Lung (tissue), 17 donors: ENCODE measurements at places on chromosomes 2 and 18. TPM values are rescaled to one million over a fixed set of nuclear protein-coding genes. Genes with fewer than 3 reads are reported as not detected.

GRCh38 chr2:240129731-240130392, 6.2 kb downstream of the COPS9 start:
- DNase-seq = no peak

ITPRIPL1 gene
- 0.33 TPM for polyA plus RNA-seq

- DNase-seq = peak; percentile 76
These were observed 103.5 kb downstream of the SPTBN1 start for GRCh38 chr2:54559593-54560145.

- DNase-seq = no peak
These were observed 380.6 kb downstream of the SOX11 start for GRCh38 chr2:6072768-6073167.

SETBP1 gene
- polyA plus RNA-seq = 1.6 TPM

- no peak for DNase-seq
These were observed 53.4 kb downstream of the TPGS2 start for GRCh38 chr18:36775396-36775795.

CDH2 gene
- polyA plus RNA-seq = 0.14 TPM

MC2R gene
- polyA plus RNA-seq = not detected

GRCh38 chr2:230888824-230889400, 24.2 kb downstream of the ITM2C start:
- no peak for DNase-seq

GRCh38 chr2:70403267-70404053, 101.6 kb upstream of the FAM136A start:
- no peak for DNase-seq
